ENCODE measurements at places on chromosomes 5 and 9. TPM values are rescaled to one million over a fixed set of nuclear protein-coding genes. Genes with fewer than 3 reads are reported as not detected.

The DIRAS2 gene
- 0.25 TPM for total RNA-seq

GRCh38 chr5:133386662-133387061 is 225.7 kb downstream of the FSTL4 start:
- DNase-seq, result no peak

The RETREG1 gene
- 0.70 TPM for total RNA-seq

The IQGAP2 gene
- total RNA-seq, result 92.8 TPM

DNA sequence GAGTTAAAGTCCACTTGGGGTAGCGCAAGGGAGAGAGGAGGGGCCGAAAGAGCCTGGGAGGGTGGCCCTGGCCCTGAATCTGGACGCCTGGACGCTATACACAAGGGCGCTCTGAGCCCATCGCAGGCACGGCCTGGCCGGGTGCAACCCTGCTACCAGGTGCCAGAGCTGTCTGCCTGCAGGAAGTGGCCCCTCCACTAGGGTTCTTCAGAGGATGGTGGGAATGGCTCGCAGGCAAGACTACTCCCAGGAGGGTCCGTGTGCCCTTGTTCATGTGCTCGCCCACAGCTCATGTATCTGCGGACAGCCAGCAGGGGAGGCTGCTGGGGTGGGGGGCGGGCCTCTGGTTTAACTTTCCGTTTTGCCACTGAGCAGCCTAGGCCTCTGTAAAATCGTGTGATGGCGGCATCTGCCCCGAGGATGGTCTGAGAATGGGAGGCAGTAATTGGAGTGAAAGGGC is 1.4 kb upstream of the NKD2 start:
- no peak for DNase-seq

- DNase-seq, result no peak
Measured at GRCh38 chr5:103232393-103232999, 26.1 kb upstream of the MACIR start.

The PTGR1 gene
- total RNA-seq, result 324 TPM

- no peak for DNase-seq
Measured at GRCh38 chr9:87243602-87244001, 254.1 kb upstream of the DAPK1 start.

DNA sequence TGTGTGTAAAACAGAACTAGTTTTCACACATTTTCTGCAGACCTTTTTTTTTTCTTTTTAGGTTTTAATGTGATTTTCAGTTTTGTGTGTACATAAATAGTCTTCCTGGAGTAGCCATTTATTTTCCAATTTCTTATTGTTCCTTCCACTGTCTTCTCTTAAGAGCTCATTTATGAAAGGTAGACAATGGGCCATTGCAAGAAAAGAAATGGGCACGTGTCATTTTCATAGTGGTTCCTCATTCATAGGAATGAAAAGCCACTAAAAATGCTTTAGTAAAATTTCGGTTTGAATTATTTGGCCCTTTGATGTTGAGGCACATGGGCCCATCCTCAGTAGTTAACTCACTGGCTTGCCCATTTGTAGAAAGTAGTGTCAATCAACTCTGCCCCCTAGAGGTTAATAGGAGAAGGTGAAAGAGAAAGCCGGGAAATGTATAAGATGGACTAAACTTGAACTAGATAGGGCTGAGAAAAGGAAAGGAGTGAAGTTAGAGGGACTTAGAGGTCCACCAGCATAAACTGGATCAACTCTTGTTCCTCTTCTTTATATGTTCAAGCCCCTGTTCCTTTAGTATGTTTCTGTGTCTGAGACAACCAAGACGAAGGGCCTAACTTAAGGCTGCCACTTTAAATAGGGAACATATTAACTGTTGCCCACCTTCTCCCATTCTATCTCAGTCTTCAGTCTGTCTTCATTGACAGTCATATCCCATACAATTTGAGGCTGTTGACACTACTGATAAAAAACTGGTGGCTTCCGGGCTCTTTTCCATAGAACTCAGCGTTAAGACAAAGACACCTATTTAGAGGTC is 72.6 kb downstream of the SMARCA2 start:
- no peak for DNase-seq

- DNase-seq, result no peak
Measured at GRCh38 chr9:114090798-114091197, 8.3 kb downstream of the KIF12 start.

- no peak for DNase-seq
Measured at GRCh38 chr5:139263536-139263935, 30.0 kb upstream of the MATR3 start.

DNA sequence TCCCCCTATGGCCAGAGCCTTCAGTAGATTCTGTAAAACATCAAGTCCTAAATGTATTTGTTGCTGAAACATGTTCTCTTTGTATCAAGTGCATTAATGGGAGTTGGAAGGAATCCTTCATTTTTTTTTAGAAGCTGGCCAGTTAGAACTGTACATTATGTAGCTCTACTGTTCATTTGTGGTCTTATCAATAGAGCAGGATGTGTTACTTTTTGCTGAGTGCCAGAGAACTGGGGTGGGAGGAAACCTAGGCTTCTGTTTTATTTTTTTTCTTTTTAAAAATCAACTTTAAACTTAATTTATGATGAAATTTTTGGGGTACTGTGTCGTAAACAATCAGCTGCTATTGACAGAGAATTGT is 5.1 kb downstream of the PIP5K1B start:
- no peak for DNase-seq

The PCDHAC2 gene
- total RNA-seq, result 0.93 TPM

GRCh38 chr5:132260714-132261551 is 3.4 kb downstream of the PDLIM4 start:
- DNase-seq, result peak; percentile 23

The CCDC192 gene
- not detected for total RNA-seq

DNA sequence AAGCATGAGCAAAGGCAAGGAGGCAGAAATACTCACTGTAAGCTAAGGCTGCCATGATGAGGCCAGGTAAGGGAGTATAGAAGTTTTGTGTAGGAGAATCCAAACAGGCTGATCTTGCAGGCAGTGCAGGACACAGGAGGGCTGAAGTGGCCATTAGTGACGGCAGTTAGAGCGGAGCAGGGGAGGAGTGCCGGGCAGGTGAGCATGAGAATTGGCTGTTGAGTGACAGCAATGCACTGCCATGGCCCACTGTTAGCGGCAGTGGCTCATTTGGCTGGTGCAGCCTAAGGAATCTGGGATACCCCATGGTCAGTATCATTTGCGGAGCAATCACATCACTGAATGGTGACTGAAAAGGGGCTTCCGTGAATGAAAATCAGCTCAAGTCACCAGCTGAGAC is 22.8 kb downstream of the RGS3 start:
- DNase-seq, result no peak

DNA sequence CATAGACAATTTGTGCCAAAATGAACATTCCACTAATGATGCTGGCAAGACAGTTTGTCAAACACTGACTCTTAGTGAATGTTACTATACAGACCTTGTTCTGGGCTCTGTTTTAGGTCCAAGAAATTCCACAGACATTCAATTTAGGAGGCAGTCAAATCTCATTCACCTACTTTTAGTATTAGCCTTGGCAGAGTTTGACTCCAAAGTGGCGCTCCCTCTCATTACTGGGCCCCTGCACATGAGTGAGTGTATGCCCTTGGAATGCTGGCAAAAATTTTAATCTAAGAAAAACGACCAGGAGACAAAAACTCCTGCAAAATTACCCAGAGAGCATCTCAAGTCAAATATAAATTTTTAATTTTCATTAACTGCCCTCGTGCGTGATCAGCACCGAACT is 94.9 kb upstream of the SLC27A6 start:
- no peak for DNase-seq

The PWWP2A gene
- 14.6 TPM for total RNA-seq

DNA sequence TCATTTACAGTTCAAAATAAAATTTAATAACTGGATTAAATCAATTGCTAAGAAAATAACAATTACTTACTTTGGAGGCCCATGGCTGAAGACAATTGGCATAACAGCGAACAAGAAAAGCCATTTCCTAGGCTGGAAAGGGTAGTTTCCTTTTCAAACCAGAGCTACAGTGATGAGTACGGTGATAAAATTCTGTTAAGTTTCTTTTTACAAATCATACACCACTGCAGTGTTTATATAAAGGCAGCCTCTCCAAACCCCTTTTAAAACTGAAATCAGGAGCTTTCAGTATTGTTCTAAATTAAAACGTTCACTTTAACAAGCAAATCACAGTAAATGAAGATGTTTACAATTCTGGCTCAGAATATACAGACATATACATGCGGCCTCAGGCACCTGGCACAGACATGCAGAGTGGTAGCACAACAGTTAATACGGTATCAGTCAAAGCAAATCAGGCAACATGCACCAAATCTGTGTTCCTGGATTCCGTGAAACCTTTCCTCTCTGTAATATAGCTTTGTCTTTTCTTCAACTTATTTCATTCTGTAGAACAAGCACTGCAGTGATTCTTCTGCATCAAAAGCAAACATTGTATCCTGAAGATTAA is 102.9 kb downstream of the RAPGEF6 start:
- DNase-seq, result no peak

GRCh38 chr9:16361118-16361517 is 509.4 kb downstream of the BNC2 start:
- no peak for DNase-seq

DNA sequence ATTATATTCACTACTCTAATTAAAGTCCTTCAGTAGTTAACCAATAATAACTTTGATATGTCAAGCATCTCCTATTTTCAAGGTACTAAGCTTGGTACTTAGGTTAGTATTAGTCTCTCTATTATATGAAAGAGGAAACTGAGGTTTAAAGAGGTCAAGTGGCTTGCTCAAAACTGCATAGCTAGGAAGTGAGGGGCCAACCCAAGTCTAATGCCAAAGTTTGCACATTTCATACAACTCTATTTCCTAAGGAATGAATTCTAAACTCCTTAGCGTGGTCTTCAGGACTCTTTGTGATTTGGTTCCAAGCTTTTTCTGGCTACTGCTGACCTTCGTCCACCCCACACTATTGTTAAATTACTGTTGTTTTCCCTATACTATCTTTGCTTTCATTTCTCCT is 9.9 kb upstream of the SHOC1 start:
- no peak for DNase-seq

The SLC6A18 gene
- not detected for total RNA-seq

The SLC23A1 gene
- 17.5 TPM for total RNA-seq

DNA sequence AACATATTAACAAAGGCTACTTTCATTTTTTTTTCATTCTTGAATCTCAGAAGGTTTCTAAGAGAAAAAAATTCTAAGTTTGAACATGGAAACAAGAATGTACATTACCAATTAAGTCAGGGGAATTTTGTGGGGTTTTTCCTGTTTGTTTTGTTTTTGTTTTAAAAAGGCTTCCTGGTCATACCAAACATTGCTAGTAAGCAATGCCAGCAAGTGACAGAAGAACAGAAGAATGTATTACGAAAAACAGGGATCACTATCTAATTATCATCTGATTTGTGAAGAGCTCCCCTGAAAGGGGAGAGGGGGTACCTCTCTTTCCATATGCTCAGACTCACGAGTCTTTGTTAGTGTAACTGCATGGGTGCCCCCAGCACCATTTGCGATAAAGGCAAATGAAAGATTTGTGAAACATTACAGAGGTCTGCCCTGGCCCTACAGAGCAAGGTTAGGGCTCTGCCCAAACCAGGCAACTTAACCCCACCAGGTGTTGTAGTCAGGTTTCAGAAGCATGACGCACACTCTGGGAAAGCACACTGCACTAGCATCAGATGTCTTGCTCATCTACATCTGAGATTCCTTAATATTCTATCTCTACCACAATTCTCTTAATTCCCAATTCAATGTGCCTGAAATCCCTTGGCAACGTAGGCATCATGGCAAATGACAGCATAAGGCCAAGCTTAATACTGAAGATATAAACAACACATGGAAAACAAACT is 268.2 kb downstream of the MLLT3 start:
- DNase-seq, result no peak

The STPG3 gene
- total RNA-seq, result not detected

- no peak for DNase-seq
Measured at GRCh38 chr5:3597167-3598007, 1.8 kb downstream of the IRX1 start.

DNA sequence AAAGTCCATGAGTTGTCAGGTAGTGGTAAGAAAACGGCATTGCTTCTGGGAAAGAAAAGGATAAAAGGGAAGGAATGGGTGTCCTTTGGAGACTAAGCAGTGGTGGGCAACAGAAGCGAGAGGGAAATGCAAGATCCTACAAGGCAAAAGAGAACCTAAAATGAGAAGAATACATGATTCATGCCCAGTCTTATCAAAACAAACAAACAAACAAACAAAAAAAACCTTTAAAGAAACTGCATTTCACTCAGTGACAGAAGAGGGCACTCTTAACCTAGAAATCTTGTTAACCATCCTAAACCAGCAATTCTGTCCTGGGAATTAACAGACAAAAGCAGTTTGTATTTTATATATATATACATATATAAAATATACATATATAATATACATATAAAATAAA is 88.5 kb downstream of the SUSD1 start:
- DNase-seq, result no peak
